ENCODE measurements at places on chromosomes 6 and 20. TPM values are rescaled to one million over a fixed set of nuclear protein-coding genes. Genes with fewer than 3 reads are reported as not detected.

FKBP1C gene
- total RNA-seq, result not detected

INSM1 gene
- total RNA-seq, result not detected

DNA sequence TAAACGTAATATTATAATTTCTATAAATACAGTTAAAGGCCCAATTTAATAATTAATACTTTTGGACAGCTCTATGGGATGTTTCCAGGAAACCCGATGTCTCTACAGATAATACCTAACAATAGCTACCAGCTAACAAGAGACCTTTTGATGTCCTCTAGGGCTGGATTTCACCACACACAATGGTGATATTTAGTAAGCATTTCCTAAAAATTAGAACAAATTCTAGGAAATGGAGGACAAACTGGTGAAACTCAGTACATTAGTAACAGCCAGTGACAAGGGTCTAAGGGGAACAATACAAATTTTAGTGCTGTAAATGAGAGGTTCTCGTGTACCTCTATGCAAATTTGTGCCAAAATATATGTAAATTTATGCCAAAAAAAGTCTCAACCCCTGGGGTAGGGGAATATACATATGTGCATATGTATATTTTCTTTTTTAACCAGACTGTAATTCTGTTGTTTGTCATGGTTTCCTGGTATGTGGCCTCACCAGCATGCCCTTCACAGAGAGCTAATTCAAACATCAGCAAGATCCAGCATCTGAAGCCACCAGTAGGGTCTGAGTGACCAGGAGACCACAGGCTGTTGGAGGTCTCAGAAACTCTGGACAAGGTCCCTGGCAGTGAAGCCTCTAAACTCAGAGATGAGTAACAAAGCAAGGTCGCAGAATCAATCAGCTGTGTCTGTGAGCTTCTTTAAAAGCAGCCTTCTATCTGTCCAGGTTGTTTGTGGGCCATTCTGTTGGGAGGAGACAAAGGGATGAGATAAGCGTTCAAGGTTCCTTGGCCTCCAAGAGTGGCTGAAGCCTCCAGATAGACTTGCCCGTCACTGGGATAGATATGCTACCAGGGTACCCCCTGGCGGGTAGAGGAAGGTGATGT is 235.1 kb upstream of the RREB1 start:
- no peak for DNase-seq

DNA sequence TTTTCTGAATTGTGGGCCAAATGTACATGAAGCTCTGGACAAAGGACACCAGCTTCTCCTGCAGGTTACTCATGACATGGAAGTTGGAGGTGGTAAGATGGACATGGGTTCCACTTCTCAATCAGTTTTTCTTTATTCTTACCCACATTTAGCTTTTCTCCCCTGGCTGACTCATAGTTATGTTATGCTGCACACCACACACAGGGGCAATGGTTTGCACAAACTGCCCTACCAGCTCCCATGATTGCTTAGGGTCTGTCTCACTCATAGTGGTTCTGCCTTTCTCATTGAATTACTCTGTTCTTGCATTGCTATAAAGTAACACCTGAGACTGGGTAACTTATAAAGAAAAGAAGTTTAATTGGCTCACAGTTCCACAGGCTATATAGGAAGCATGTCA is 4.5 kb upstream of the CD109 start:
- no peak for DNase-seq

PEX7 gene
- total RNA-seq, result 7.4 TPM

All from omental fat pad (tissue), 4 donors.